ENCODE measurements at places on chromosomes 5 and 9.

DNA sequence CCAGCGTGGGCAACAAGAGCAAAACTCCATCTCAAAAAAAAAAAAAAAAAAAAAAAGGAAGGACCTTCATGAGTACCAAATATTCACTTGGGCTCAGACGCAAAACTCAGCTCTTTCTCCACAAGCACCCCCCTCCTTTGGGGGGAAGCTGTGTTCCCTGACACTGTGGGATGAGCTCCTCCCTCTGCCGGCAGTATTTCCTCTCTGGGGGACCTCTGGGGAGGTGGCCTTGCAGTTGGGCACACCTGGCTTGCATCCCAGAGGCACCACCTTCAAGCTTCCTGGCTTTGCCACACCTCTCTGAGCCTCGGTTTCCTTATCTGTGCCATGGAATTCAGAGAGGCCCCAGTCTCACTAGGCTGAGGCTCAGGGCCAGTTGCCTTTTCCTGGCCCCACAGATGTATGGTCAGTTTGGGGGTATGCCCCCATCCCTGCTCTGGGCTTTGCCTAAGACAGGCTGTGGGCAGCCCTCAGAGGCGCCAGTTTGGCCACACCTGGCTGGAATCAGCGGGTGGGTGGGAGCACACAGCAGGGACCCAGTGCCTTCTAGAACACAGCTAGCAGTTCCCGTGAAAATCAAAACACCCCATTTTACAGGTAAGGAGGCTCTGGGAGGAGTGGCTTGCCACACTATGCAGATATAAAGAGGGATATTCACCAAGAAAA, 157.5 kb upstream of the IER5L start:
- DNase-seq = no peak

DNA sequence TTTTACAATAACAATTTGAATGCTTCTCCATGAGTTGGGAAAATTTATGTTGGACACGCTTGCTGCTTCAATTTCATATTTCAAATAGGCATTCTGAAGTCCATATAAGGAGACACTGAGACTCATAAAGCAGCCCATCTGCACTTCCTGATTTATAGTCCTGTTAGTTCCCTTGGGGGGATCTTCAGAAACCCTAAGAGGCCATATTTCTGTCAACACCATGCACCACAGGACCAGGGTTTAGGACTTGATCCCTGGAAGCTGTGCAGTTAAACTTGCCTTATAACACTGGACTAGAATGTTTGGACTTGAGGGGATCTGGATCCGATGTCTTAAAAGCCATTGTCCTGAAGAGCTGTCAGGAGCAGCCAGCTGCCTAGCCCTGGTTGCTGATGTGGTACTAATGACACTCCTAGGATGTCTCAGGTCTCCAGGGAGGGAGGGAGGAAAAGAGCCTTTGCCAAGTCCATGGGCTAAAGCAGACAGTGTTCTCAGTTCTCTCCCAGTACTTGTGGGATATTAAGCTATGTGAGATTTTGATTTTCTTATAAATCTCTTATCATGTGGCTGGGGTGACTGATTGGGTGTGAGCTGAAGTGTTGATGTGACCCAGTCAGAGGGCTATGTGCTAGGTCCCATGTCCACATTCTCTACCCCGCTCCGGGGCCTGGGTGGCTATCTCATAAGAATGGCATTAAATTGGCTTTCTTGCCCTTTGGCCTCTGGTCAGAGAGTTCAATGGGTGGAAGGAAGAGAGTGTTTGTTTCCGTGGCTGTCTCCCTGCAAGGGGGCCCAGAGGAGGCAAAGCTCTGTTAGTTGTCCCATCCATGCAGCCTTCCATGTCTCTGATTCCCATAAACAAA, 399.8 kb downstream of the OSTF1 start:
- DNase-seq = no peak

- no peak for DNase-seq
Observed at GRCh38 chr5:178489271-178489976, 100.8 kb downstream of the COL23A1 start.

- DNase-seq = no peak
Observed at GRCh38 chr9:116975126-116975525, 288.0 kb downstream of the TRIM32 start.

DNA sequence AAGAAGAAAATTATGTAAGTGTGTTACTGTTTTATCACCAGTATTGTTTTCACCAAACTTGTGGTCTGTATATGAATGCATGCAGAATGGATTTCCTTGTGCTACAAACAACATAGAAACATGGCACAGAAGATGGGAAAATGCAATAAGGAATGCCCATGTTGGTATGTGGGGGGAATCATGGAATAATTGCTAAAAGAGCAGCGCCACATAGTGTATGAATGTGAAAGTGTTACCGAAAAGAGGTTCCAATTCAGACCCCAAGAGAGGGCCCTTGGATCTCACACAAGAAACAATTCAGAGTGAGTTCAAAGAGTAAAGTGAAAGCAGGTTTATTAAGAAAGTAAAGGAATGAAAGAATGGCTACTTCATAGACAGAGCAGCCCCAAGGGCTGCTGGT, 26.4 kb upstream of the TYRP1 start:
- DNase-seq = no peak

GRCh38 chr9:134267881-134268724, 58.2 kb upstream of the RXRA start:
- peak; percentile 43 for DNase-seq

GRCh38 chr5:146081556-146081955, 23.8 kb downstream of the PLAC8L1 start:
- DNase-seq = no peak

- DNase-seq = no peak
Observed at GRCh38 chr5:114419067-114419388, 57.2 kb downstream of the KCNN2 start.

DNA sequence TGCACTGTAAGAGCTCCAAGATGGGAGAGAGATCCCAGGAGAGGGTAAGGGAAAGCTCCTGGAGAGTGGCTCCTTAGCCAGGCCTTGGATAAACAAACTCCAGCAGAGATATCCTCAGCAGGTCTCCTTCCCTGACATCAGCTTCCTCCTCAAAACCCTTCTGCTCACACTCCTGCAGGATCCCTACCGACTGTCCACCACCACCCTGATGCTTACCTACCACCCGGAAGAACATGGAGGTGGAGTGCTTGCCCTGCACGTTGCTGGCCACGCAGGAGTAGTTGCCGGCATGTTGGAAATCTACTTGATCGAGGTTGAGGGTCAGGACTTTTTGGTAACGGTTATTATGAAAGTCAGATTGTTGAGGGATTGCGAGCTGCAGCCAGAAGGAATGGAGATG, 9.3 kb downstream of the CSF1R start:
- DNase-seq = no peak

DNA sequence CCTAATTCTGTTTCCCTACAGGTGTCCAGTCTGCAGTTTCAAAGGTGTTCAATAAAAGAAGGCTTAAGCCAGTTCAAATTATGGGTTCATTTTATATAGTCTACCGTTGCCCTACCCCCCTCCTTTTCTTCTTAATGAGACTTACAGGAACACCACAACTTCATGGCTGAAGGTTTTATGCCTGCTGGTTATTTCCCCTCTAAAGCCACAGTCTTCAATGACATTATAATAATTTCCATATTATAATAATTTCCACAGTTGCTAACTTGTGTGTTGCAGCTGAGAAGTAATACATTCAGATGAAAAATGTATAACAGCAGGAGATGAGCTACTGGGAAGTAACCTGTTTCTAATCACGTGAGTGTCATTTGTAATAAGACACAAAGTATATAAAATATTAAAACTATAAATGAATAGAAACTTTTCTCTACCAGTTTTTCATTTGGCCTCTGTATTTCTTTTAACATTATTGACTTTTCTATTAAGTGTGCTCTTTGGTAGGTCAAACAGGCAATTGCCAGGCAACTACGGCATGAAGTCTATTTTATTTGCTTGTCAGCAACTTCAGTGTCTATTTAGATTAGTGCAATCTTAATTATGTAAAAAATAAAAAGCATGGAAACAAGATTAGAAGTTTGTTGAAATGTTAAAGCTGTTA, 120.5 kb upstream of the HMHB1 start:
- DNase-seq = no peak

DNA sequence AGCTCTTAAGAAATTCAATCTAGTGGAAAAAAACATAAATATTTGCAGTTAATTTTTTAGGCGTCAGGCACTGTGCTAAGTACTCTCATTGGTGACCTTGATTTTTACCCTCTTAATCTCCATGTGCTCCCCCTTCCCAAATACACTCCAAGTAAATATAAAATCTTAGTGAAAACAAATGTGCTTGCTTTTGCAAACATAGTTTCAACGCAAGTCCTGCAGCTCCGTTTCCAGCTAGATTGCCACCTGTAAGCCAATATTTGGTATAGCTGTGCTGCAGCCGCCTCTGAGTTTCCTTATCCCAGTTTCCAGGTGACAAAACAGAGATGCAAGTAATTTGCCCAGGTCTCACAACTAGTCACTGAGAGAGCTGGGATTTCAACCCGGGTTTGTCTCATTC, 1.9 kb upstream of the MTMR12 start:
- peak; percentile 64 for DNase-seq

- DNase-seq = no peak
Observed at GRCh38 chr9:3457175-3457574, 68.6 kb downstream of the RFX3 start.

- DNase-seq = no peak
Observed at GRCh38 chr5:54704825-54705224, 187.3 kb downstream of the SNX18 start.

GRCh38 chr5:39106322-39106721, 32.1 kb upstream of the RICTOR start:
- DNase-seq = no peak

- DNase-seq = no peak
Observed at GRCh38 chr5:93401634-93402213, 179.3 kb downstream of the NR2F1-AS1 start.

GRCh38 chr9:68429631-68430030, 73.2 kb downstream of the PGM5 start:
- no peak for DNase-seq

DNA sequence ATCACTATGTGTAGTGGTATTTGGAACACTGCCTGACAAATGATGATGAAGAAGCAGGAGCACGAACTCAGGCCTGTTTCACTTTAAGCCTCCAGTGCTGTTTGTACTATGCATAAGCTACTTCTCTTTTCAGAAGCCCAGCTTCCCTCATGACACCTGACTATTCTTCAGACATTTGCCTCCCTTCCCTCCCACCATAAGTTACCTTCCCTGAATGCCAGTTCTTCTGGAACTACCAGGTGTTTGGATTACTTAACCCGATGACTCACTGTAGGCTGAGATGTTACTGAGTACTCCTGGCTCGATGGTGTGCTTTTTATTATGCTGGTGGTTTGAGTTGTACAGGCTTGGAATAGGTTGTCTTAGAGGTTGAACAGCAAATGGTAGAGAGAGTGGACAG, 180.0 kb downstream of the SPATA31D1 start:
- no peak for DNase-seq

DNA sequence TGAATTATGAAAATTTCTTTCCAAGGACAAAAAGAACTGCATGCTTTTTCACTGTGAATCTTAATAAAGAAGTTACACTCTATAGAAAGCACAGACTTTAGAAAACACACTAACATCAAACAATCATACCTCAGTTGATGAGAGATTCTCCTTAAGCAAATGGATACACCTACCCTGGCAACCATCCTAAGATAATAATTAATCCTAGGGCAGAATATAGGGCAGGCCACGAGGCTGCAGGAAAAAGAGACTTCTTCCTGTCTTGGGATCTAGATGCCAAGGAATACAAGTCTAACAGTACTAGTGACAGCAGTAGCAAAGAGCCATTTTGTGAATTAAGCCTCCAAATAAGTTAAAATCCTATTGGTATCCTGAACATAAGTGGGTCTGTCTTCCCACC, 395.4 kb downstream of the EFNA5 start:
- no peak for DNase-seq

- DNase-seq = peak; percentile 92
Observed at GRCh38 chr9:107489687-107490605, at the start of gene KLF4. TSS of gene KLF4 (minus strand) at chr9:107489769. CDS start at chr9:107489172, 597 bp downstream.

DNA sequence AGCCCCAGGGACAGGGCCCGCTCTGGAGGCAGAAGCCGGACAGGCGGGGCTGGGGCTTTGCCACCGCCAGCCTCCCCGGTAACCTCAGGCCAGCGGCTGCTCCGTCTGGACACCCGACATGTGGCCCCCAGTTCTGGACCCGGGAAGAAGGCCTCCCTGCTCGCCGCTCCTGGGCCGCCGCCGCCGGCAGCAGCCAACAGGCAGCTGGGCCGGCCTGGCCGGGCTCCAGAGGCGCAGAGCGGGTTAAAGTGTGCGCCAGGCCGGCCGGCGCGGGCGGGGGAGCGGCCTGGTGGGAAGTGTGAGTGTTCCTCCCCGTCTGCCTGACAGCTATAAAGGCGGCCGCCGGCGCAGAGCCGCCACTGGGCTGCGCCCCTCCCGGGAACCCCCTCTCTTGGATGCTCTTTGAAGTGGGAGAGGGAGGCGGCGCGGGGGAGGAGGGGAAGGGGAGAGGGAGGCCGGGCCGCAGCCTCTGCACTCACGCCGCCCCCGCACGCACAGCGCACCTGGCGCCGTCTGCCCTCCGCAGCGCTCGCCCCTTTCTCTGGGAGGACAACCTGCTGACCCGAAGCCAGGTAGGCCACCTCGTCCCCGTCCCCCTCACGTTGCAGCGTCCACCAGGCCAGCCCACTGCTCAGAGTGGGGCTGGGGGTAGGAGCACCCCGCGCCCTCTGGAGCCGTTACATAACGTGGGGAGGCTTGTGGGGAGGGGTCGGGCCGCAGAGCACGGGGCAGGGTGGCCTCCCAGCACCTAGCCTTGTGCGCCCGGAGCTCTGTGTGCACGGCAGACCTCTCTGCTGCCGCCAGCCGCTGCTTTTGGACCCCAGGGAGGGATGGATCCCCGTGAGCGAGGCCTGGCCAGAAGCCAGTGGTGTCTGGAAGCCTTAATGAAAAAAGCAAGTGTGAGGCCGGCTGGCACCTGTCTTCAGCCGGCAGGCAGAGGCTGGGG, at the start of gene ADAMTSL2:
ADAMTSL2 (plus strand) TSS at position 359 of the 946 bp plus-strand sequence. CDS start 2,009 bp downstream, outside the sequence.
- DNase-seq = peak; percentile 82

DNA sequence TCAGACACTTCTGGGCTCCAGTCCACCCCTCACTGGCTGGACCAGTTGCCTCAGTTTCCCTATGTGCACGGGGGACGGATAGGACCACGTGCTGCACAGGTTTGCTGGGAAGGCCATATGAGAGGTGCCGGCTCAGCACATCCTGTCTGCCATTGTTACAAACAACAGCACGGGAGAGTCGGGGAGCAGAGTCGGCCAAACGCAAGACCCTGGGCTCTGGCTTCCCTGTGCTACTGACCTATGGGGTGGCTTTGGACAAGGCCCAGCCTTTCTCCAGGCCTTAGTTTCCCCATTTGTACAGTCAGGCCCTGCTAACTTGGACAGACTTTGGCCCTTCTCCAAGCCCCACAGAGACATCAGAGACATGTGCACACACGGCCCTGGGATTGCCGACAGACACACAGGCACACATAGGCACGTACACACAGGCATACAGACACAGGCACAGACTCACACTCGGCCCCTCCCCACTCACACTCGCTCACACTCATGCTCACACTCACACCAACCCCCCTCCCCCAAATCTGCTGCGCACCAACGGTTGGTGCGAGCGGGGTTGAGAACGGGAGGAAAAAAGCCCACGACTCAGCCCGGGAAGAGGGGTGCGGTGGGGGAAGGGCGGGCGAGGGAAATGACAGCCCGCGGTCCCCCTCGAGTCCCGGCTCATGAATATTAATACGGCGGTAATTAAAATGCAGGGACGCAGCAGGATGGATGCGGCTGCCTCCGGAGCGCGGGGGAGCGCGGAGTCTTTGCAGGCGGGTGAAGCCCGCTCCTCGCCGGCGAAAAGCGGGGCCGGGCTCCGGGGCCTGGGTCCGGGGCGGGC, 133.0 kb downstream of the C9orf50 start:
- DNase-seq = peak; percentile 70

- DNase-seq = no peak
Observed at GRCh38 chr5:50691399-50692016, 25.1 kb downstream of the PARP8 start.

Data from pancreas (tissue), 10 donors.